ENCODE measurements at places on chromosomes 13 and 19.

DNA sequence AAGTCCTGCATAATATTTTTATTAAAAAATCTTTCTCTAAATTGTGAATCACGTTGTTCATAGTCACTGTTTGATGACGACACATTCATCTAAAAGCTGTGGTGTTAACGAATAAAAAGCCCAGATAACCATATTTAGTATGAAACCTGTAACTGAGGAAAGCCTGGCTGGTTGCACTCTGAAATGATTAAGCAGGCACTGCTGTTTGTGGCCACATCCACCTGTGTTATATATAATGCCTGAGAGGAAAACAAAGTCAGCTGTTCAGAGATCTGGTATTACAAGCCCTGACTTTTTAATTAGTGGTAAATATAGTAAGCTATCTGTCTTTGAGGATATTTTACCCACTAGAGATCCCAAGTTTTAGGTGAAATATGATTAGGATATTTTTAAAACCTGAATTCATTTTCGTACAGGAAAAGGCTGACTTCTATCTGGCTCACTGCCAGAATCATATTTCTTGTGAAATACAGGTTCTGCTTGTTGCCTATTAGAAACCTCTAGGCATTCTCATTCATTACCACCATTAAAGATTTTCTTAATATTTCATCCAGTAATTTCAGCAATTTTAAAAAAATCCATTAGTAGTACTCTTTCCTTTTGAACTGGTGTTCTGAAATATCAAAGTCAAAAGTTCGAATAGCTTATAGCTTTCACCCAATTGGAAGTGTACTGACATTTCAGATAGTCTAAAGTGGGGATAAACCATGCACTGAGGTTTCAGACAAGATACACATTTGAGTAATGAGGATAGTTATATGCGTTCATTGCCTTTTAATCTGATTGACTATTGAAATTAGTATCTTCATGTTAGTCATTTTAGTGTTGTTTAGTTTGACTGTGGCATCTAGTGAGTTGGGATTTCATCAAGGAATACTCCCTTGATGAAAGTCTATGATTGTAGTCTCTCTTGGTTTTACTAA, 79.7 kb downstream of the LMO7 start:
- peak; percentile 51 for DNase-seq

DNA sequence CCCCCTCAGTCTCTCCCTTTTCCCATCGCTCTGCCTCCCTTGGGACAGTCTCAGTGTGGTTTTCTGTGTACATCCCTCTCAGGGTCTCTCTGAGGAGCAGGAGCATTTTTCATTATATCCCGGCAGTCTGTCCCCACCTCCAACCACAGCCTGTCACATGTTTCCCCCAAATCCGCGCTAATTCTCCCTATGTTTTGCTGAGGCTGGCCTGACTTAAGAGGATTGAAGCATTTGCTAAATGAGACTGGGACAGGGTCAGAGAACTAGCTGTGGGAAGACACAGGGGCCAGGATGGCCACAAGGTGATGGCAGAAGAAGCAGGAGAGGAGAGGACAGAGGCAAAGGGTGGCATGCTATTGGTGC, 5.5 kb downstream of the TPRX1 start:
- no peak for DNase-seq

GRCh38 chr13:93378184-93378583, 151.6 kb downstream of the GPC6 start:
- DNase-seq: no peak

DNA sequence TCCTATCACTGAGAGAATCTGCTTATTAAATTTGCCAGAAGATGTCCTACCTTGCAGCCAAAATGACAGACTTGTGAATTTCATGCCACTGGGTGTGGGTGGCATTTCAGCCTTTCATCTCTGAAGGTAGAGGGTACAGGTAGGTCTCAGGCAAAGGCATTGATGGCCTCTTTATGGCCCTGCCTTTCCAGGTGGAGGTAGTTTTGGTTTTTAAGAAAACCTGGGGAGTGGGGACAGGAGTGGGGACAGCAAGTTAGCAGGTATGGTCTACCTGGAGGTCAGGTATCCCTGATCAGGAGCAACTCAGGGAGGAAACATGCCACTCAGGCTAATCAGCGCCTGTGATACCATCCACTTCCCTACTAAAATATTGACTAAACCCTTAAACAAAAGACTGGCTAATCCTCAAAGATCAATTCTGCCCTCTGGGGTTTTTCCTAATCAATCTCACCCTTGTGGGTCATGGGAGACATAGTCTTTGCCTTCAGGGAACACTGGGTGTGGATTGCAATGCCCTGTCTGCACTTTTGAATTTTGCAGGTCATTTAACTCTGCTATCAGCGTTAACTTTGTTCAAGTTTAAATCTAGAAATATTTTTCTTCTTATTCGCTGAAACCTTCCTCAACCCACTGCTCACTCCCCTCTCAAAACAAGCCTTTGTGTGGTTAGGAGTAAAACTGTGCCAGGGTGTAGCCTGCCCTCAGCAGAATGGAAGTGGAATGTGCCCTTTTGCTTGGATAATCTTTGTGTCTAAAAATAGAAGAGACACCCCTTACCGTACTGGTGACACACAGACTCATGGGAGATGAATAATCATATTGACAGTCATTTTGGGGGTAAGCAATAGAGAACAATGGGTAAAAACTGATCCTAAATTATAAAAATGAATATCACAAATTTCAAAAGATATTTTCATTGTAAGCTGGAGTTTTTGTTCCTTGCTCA, 233.7 kb downstream of the COG6 start:
- no peak for DNase-seq

GRCh38 chr19:2123682-2124387, 27.1 kb downstream of the IZUMO4 start:
- no peak for DNase-seq

DNA sequence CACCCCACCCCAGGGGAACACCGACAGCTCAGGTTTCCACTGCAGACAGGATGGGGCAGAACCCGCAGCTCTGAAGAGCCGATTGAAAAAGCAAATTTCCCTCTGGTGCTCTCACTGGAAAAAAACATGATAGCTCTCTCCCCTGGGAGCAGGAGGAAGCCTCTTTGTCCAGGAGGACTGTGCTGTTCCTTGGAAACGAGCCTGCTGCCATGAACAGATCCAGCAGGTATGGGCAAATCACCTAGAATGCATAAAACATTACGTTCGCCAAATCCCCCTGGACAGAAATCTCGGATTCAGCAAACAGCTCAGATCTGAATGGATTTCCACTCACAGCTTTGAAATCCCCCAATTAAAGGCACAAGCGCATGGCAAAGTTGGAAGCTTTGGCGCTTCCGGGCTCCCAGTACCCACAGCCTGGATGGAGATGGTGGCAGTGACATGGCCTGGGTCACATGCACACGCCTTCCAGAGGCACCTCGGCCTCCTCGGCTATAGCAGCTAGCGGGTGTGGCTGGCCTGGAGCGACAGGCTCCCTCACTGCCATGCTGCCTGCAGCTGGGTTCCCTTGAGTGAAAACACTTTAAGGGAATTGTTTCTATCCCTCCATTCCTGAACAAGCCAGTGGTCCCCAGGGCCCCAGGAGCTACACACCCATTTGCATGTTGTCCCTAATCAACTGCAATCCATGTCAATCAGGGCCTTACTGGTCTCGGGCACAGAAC, 59.1 kb downstream of the CEBPG start:
- DNase-seq: no peak

DNA sequence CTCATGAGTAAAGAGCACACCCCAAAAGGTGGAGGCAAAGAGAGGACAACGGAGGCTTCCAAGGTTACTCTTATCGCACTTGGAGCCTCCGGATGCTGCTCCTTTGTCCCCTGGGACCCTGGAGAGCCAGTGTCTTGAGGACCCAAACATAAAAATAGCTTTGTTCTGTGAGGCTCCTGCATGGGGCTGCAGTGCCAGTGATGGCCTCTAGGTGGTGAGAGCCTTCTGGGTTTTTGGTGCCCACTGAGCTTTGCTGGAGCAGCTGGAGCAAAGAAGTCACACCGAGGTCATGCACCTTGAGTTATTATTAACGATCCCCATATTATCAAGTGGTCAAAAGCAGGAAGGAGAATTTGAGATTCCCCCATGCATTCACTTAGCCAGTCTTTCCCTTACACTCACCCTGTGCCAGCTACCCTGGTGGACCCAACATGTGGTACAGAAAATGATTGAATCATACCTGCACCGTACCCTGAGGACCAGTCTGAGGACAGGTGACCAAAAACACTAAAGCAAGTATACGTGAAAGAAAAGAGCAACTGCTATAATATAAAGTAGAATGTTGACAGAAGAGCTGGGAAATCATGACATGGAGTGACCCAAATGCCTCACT, 41.5 kb downstream of the ZNF682 start:
- no peak for DNase-seq

GRCh38 chr13:49791315-49791710, 1.2 kb downstream of the KPNA3 start:
- DNase-seq: peak; percentile 18

DNA sequence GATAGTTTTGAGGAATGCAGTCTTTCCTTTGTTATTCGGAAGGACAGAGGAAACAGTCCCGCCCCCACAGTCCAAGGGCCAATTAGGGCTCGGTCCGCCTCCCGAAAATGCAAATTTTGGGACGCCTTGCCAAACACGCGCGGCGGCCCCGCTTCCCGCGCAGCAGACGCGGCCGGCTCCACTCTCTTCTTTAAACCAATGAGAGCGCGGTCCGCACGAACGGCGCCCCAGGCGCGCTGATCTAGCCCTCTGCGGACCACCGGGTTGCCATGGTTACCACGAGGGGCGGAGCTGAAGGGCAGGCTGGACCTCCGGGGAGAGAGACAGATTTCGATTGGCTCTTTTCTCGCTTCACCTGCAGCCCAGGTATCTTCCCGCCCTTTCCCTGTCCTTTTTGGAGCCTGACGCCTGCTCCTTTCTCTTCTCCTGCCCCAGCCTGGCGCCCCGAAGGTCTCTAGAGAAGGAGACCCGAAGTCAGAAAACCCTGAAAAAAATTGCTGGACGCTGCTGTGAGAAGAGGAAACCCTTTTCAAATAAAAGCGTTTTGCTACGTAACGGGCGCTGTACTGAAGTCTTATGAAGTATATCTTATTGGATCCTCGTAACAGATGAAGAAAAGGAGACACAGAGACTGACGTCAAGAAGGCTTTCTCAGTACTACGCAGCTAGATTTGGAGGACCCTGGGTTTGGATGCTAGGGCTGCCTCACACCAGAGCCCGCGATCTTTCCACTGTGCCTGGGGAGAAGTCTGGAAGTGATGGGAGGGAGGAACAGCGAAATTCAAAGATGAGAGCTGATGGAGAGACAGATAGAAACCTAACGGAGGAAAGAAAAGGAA, 2.0 kb downstream of the PTH2 start:
- peak; percentile 63 for DNase-seq

DNA sequence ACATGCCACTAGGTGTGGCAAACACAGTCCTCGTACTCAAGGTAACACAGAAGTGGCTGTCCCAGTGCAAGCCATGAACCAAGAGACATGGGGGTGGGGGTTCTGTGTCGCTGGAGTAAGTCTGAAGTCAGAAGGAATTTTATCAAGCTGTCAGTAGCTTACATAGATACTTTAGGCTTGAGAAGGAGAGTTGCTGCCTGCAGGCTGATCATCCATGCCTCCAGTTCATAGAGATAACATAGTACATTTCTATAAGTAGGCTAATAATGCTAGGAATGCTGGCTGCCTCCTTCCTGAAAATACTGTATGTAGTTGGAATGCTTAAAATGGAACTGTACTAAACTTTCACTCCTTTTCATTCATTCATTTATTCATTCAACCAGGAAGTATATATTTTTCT, 70.1 kb downstream of the CAB39L start:
- DNase-seq: no peak

- DNase-seq: no peak
Measured at GRCh38 chr13:61700620-61701019, 285.0 kb upstream of the PCDH20 start.

DNA sequence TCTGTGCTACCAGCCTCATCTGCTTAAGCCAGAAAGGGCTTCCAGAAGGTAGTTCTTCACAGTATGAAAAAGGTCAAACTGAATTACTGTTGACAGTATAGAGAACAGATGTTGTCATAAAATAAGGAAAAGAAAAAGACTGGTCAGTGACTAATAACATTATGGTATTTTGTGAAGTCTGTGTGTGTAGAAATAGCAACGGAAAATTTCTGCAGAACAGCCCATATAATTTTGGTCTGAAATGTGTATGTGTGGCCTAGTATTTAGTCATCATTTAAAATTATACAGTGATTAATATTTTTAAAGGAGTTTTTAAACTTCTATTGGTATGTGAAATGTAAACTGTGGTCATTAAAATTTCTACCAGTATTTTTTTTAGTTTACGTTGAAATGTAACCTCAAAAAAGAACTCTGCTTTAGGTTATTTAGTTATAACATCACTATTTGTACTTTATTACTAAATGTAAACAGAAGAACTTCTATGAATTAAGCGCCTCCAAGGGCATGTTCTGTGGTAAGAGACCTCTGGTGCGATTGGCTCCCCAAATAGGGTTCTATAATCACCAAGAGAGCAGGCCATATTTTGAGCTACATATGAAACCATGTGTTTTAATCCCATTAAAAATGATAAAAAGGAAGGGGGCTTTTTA, 3.3 kb upstream of the GPR183 start:
- no peak for DNase-seq

DNA sequence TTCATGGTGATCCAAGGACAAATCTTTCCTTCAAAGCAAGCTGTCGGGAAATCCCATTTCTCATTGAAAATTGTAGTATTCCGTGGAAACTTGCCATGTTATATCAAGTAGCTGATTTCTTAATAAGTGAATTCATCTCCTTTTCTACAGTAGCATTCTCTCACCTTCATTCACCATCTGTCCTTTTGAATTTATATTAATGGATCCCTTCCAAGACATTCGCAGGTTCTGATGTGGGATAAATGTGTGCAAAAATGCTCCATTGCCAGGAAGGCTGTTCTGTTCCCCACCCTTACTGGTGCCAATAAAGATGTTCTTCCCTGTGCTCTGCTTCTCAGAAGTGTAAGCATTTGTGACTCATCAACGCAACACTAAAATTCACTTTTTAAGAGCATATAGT, 36.2 kb downstream of the AMER2 start:
- DNase-seq: no peak

GRCh38 chr13:35477386-35477946, 977 bp upstream of the MAB21L1 start:
- DNase-seq: no peak

DNA sequence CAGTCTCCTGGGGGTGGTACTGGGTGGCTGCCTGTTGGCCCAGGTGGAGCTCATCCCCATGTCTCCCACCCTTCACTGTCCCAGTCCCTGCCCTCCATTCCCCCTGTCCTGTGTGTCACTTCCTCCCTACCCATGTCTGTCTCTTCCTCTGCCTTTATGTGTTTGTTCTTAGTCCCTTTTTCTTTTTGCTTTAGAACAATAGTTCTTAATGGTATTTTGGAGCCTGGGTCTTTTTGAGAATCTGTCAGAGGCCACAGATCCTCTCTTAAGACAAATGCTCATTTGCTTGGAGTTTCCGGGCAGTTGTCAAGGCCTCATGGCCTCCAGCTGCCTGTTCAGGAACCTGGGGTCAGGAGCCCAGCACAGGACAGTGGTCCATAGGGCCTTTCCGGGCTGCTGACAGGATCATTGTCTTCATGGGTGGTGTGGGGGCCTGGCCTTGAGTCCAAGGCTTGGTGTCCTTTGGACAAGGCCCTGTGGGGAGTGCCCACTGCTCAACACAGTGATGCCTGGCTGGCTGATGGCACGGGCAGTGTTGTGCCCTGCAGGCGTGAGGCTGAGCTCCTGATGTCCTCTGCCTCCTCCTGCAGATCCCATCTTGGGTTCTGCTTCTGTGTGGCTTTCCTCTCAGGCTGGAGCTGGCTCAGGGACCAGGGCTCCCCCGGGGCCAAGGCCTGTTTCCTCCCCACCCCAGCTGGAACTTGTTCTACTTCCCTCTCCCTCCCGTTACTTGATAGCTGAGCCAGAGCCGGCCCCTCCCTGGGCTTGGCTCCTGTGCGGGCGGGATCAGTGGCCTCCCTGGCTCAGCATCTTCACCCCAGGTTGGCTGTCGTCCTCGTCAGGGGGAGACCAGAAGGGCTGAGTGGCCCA, 3.5 kb downstream of the EGLN2 start:
- no peak for DNase-seq
